A549 treated with Hydrocortisone at 1 μM for 4 hours (cell line): ENCODE measurements at places on chromosomes 1 and 21. TPM values are rescaled to one million over a fixed set of nuclear protein-coding genes. Genes with fewer than 3 reads are reported as not detected.

INSRR gene
- total RNA-seq: not detected in 5 replicates

HSD3B2 gene
- total RNA-seq: not detected in 5 replicates

ADGRB2 gene
- 4.0 to 5.3 TPM (median 4.9 TPM) in 5 replicates for total RNA-seq

DCST2 gene
- total RNA-seq: 0.37 to 0.77 TPM (median 0.52 TPM) in 5 replicates

MARK1 gene
- total RNA-seq: 0.06 to 0.32 TPM (median 0.10 TPM) in 5 replicates

UBE2U gene
- not detected in 5 replicates for total RNA-seq

KCNH1 gene
- 2.0 to 2.8 TPM (median 2.2 TPM) in 5 replicates for total RNA-seq

MNDA gene
- not detected in 5 replicates for total RNA-seq

APH1A gene
- 134 to 156 TPM (median 147 TPM) in 5 replicates for total RNA-seq

ST6GALNAC5 gene
- total RNA-seq: 0.14 to 0.22 TPM (median 0.14 TPM) in 3 of 5 replicates, not detected in the others

EPHB2 gene
- total RNA-seq: 30.2 to 41.7 TPM (median 36.7 TPM) in 5 replicates

SELP gene
- total RNA-seq: not detected in 5 replicates

ATP1B1 gene
- total RNA-seq: 175 to 234 TPM (median 196 TPM) in 5 replicates

MPZ gene
- 0.13 to 0.27 TPM (median 0.21 TPM) in 4 of 5 replicates, not detected in the other for total RNA-seq

PRMT2 gene
- total RNA-seq: 50.3 to 58.4 TPM (median 53.8 TPM) in 5 replicates

SUSD4 gene
- 0.57 to 0.91 TPM (median 0.77 TPM) in 5 replicates for total RNA-seq

TDRD5 gene
- 0.03 to 0.05 TPM (median 0.05 TPM) in 3 of 5 replicates, not detected in the others for total RNA-seq

MCOLN3 gene
- total RNA-seq: 3.5 to 4.4 TPM (median 3.8 TPM) in 5 replicates

MAP10 gene
- total RNA-seq: 0.63 to 1.1 TPM (median 0.84 TPM) in 5 replicates

HCRTR1 gene
- not detected in 5 replicates for total RNA-seq

C1orf94 gene
- not detected in 5 replicates for total RNA-seq

YBEY gene
- total RNA-seq: 25.5 to 30.1 TPM (median 27.6 TPM) in 5 replicates

OLIG2 gene
- total RNA-seq: not detected in 5 replicates

ADAMTS5 gene
- not detected in 5 replicates for total RNA-seq

HMGCS2 gene
- total RNA-seq: not detected in 5 replicates

IL10 gene
- not detected in 5 replicates for total RNA-seq

SPRR2F gene
- not detected in 5 replicates for total RNA-seq

ACKR1 gene
- total RNA-seq: 0.05 to 0.15 TPM (median 0.06 TPM) in 3 of 5 replicates, not detected in the others

RNF187 gene
- total RNA-seq: 61.0 to 82.7 TPM (median 82.3 TPM) in 5 replicates

BMP8B gene
- total RNA-seq: 3.8 to 5.5 TPM (median 5.0 TPM) in 5 replicates

SRSF11 gene
- total RNA-seq: 54.2 to 85.2 TPM (median 68.4 TPM) in 5 replicates

LYPLA2 gene
- total RNA-seq: 54.5 to 58.3 TPM (median 56.5 TPM) in 5 replicates

GREM2 gene
- 0.07 to 0.16 TPM (median 0.10 TPM) in 5 replicates for total RNA-seq
